ENCODE measurements at places on chromosomes 1 and 21. TPM values are rescaled to one million over a fixed set of nuclear protein-coding genes. Genes with fewer than 3 reads are reported as not detected.

Gene RNF187
- total RNA-seq: 56.4 TPM

Gene VCAM1
- 0.08 TPM for total RNA-seq

Gene FCRL5
- not detected for total RNA-seq

Gene S100A7
- not detected for total RNA-seq

Gene SPRR2E
- total RNA-seq: not detected

Gene FCGR2B
- total RNA-seq: not detected

Gene CYP4A11
- not detected for total RNA-seq

Gene EFNA3
- total RNA-seq: 4.9 TPM

Gene MFSD2A
- total RNA-seq: 4.4 TPM

Gene CD244
- total RNA-seq: not detected

Gene MMP23B
- total RNA-seq: 1.1 TPM

Gene GJA4
- not detected for total RNA-seq

Gene MIXL1
- total RNA-seq: 0.24 TPM

Gene NCMAP
- 0.03 TPM for total RNA-seq

Gene SYT14
- 0.11 TPM for total RNA-seq

Gene PGLYRP4
- not detected for total RNA-seq

Gene SLC44A3
- 2.1 TPM for total RNA-seq

Gene RASAL2
- 19.1 TPM for total RNA-seq

Gene LCE1C
- not detected for total RNA-seq

Gene MATN1
- total RNA-seq: 0.05 TPM

Gene ZNF593OS
- total RNA-seq: 0.26 TPM

Gene LZIC
- 23.2 TPM for total RNA-seq

Gene LCE2C
- not detected for total RNA-seq

Gene LRRC71
- total RNA-seq: 0.20 TPM

Gene MCOLN2
- 2.7 TPM for total RNA-seq

Gene KRTAP19-1
- not detected for total RNA-seq

Gene PRPF38A
- 21.0 TPM for total RNA-seq

Gene MPZL1
- total RNA-seq: 116 TPM

Gene NASP
- 125 TPM for total RNA-seq

Gene OR2L8
- not detected for total RNA-seq

Gene BCL2L15
- total RNA-seq: not detected

Gene BATF3
- 32.0 TPM for total RNA-seq

Gene IFI44L
- total RNA-seq: 0.10 TPM
